Natural killer cell treated with Interleukin-12 subunit alpha and Interleukin-12 subunit beta and Interleukin-15 and Interleukin-18, amount 100 ng/mL, for 72 hours (primary cell): ENCODE measurements at places on chromosomes 6 and 20. TPM values are rescaled to one million over a fixed set of nuclear protein-coding genes. Genes with fewer than 3 reads are reported as not detected.

DNA sequence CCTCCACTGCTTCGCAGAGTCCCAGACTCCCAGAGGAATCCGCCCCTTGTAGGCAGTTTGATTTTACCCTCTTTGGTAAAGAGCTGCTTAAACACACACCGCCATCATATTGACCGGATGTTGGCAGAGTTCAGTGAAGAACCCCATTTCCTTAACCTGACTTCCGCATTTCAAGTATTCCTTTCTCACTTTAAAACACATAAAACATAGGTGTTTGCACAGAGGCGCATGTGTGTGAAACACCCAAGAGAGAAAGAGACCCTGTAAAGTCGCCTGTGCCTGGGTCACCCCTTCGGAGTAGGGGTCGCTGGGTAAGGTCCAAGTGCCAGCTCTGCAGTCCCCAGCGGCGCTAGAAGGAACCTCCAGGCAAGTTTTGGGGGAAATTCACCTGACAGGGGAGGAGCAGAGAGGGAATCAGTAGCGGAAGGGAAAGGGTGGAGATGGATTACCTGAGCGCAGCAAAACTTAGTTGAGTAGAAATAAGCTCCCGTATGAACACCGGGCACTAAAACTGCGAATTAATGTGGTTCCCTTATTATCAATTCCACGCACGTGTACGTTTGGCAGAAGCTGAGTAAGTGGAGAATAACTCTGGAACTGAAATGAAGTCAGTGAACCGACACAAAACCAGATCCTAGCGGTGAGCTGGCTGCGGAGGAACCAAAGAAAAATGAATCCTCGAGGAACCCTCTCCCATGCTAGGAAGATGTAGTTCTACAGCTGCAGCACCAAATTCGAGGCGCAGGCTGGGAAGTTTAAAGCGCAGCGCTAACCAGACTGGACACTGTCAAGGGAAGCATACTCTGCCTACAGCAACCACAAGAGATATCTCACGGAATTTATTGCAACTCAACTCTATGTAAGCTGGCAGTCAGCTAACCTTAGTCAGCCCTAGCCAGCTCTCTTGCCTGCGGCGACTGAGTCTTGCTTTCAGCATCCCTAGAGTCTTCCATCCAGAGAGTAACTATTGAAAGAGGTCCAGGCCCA, 3.5 kb upstream of the HTR1B start:
- peaks cover 24% of the 10 kb centered on the region for H3K36me3 ChIP-seq
- no peak overlapping the region for H3K27ac ChIP-seq
- H3K4me3 ChIP-seq: peak overlapping the region; percentile 82
- peaks cover 18% of the 10 kb centered on the region for H3K4me1 ChIP-seq
- H3K27me3 ChIP-seq: peaks cover 40% of the 10 kb centered on the region
- no peak for DNase-seq

DNA sequence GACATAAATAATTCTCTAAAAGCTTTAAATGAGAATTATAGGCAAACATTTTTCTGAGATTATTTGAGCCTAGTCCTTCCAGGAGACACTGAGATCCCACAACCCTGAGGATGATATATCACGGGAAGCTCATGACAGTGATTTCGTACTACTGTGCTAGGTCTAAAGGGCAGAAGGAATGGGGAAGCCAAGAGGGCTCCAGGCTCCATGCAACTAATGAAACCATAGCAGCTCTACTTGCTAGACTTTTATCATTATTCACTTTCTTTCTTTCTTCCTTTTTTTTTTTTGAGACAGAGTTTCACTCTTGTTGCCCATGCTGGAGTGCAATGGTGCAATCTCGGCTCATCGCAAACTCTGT, 57.3 kb upstream of the SGK1 start:
- H3K27me3 ChIP-seq: peaks cover 4% of the 10 kb centered on the region
- H3K36me3 ChIP-seq: no peaks in the 10 kb centered on the region
- H3K27ac ChIP-seq: no peak overlapping the region
- no peak for DNase-seq
- H3K4me1 ChIP-seq: peaks cover 5% of the 10 kb centered on the region
- H3K4me3 ChIP-seq: no peak overlapping the region

GRCh38 chr6:34587325-34587724, 31.2 kb upstream of the SPDEF start:
- H3K36me3 ChIP-seq: no peaks in the 10 kb centered on the region
- no peaks in the 10 kb centered on the region for H3K27me3 ChIP-seq
- H3K4me1 ChIP-seq: peaks cover 32% of the 10 kb centered on the region

- no peak overlapping the region for H3K27ac ChIP-seq
- H3K4me1 ChIP-seq: peaks cover 19% of the 10 kb centered on the region
- H3K36me3 ChIP-seq: no peaks in the 10 kb centered on the region
- H3K4me3 ChIP-seq: no peak overlapping the region
These were observed 172.2 kb downstream of the PLCB1 start for GRCh38 chr20:8304124-8304816.

DNA sequence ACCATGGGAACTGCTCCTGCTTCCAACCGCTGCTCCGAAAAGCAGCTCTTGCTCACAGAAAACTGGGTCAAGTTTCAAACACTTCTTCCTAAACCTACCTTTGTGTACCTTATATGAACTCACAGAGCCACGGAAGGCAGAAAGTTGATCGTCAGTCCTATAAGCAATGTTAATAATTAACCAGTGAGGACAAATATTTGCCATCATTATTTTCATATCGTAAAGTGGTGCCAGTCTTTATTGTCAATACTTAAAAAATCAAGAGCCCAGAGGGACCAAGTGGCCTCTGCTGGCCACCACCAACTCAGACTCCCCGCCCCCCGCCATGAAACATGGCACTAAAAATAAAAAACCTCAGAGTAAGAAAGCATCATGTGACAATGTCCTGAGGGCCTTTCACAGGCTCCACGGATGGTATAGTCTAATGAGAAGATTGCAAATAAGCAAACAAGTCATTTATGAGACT, 9.1 kb upstream of the PBOV1 start:
- H3K27ac ChIP-seq: no peak overlapping the region
- H3K4me3 ChIP-seq: no peak overlapping the region
- no peak for DNase-seq
- peaks cover 26% of the 10 kb centered on the region for H3K27me3 ChIP-seq
- no peaks in the 10 kb centered on the region for H3K36me3 ChIP-seq

GRCh38 chr6:35587167-35587566, 74.5 kb upstream of the TULP1 start:
- H3K27ac ChIP-seq: no peak overlapping the region
- DNase-seq: no peak
- no peaks in the 10 kb centered on the region for H3K36me3 ChIP-seq
- H3K4me1 ChIP-seq: no peaks in the 10 kb centered on the region
- no peaks in the 10 kb centered on the region for H3K27me3 ChIP-seq

- peaks cover 4% of the 10 kb centered on the region for H3K4me1 ChIP-seq
- H3K27ac ChIP-seq: no peak overlapping the region
- no peak overlapping the region for H3K4me3 ChIP-seq
- H3K36me3 ChIP-seq: no peaks in the 10 kb centered on the region
- H3K27me3 ChIP-seq: no peaks in the 10 kb centered on the region
These were observed 34.8 kb downstream of the NR2E1 start for GRCh38 chr6:108200631-108201030.

- H3K36me3 ChIP-seq: peaks cover 53% of the 10 kb centered on the region
- peak overlapping the region; percentile 95 for H3K4me3 ChIP-seq
- H3K27me3 ChIP-seq: no peaks in the 10 kb centered on the region
- peak overlapping the region; percentile 94 for H3K27ac ChIP-seq
- H3K4me1 ChIP-seq: peaks cover 62% of the 10 kb centered on the region
These were observed 844 bp downstream of the TAGAP start for GRCh38 chr6:159043947-159044346.

DNA sequence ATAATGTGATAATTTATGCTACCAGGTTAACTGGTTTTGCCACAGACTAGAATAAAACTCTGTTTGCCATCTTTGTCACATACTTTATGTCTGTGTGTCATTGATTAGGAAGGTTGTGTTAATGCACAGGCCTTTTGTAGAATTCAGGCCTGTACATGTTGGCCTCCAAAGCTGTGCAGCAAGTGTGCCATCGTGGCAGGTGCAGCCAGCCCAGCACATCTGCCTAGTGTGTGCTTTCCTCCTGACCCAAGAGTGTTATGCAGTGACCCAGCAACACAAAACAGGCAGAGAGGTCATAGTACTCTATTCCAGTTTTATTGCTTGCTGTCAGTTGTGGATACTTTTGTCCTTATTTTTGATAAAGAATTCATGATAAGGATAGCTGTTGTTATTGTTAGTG, 3.7 kb downstream of the MAP3K4 start:
- no peak overlapping the region for H3K27ac ChIP-seq
- DNase-seq: no peak
- H3K4me3 ChIP-seq: no peak overlapping the region
- no peaks in the 10 kb centered on the region for H3K27me3 ChIP-seq
- H3K36me3 ChIP-seq: peaks cover 9% of the 10 kb centered on the region

DNA sequence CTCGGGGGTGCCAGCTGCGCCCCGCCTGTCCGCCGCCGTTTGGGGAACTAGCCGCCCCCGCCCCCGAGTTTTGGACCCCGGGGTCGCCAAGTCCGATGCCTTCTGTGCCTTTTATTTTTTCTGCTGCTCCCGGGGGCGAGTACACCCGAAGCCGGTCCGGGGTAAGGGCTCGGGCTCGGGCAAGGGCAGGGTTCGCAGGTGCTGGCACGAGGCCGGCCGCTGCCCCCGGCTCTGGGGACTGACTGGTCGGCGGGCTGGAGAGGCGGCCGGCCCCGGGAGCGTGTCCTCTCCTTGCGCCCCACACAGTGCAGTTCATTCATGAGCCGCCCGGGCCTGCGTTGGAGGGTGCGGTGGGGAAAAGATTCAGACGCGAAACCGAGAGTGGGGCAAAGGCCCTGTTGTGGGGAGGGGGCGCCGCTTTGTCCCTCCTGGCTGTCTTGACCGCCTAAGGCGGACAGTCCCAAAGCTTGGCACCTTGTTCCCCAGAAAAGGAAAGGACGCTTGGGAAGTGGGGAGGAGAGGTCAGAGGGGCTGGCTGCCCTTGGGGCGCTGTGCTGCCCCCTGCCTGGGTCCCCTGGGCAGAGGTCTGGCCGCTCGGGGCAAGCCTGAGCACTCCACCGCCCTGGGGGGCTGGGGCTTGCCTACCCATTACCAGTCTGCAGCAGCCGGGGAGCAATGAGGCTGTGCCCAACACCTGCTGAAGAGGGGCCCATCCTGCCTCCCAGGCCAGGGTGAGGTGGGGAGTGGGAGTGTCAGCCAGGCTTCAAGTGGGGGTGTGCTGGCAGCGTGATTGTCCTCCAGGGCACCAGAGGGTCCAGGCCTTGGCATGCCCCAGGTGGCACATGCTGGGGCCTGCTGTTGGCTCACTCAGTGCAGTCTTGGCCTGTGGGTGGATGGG, 915 bp downstream of the TMEM63B start:
- DNase-seq: no peak
- H3K36me3 ChIP-seq: peaks cover 6% of the 10 kb centered on the region
- no peaks in the 10 kb centered on the region for H3K27me3 ChIP-seq
- peak overlapping the region; percentile 89 for H3K4me3 ChIP-seq
- peak overlapping the region; percentile 48 for H3K27ac ChIP-seq

DNA sequence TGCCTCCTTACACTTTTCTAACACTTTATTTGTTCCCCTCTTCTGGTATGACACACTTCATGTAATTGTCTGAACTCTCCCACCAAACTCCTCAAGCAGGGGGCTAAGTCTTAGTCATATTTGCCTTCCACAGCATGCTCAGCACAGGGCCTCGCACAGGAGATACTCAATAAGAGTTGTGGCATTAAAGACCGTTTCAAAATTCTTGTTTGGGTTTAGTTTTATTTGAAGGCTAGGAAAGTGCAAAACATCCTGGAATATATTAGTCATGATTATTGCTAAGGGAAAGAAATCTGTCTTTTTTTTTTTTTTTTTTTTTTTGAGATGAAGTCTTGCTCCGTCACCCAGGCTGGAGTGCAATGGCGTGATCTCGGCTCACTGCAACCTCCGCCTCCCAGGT, 137.6 kb upstream of the ECI2 start:
- no peak for DNase-seq
- H3K4me3 ChIP-seq: no peak overlapping the region
- no peaks in the 10 kb centered on the region for H3K36me3 ChIP-seq
- H3K27ac ChIP-seq: no peak overlapping the region

GRCh38 chr6:154868143-154868594, 126.9 kb upstream of the TIAM2 start:
- peaks cover 5% of the 10 kb centered on the region for H3K4me1 ChIP-seq
- DNase-seq: no peak
- H3K4me3 ChIP-seq: no peak overlapping the region
- H3K27me3 ChIP-seq: no peaks in the 10 kb centered on the region
- H3K36me3 ChIP-seq: no peaks in the 10 kb centered on the region

- H3K4me3 ChIP-seq: no peak overlapping the region
- DNase-seq: no peak
- H3K27me3 ChIP-seq: no peaks in the 10 kb centered on the region
- no peaks in the 10 kb centered on the region for H3K4me1 ChIP-seq
These were observed 30.8 kb downstream of the KDM1B start for GRCh38 chr6:18186033-18186432.

DNA sequence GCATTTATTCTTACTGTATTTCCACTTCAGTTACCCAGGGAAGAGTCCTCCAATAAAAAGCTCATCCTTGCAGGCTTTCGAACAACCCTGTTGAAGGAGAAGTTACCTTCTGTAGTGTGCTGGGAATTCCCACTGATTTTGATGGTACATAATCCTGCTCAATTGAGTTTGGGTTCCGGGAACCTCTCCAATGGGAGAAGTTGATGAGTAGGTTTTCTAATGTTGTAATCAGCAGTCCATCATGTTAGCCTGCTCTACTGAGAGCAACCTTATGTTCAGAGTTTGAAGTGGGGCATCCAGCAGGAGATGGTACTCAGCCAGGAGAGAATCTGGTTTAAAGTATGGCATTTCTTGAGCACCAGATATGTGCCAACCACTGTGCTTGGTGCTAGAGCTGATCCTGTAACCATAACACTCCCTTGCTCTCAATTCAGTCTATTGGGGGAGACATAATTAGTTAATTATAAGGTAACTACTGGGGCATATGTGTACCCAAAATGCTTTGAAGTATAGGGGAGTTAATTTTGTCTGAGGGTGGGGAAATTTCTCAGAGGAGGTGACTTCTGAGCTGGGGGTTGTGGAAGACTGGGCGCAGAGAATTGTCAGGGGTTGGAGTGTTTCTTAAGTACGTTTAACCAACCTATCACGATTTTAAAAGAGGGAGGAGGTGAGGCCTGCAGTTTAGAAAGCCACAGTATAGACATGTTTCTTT, 2.1 kb downstream of the TOP1 start:
- peak overlapping the region; percentile 99 for H3K4me3 ChIP-seq
- peaks cover 19% of the 10 kb centered on the region for H3K36me3 ChIP-seq
- H3K4me1 ChIP-seq: peaks cover 69% of the 10 kb centered on the region
- DNase-seq: no peak

- H3K4me3 ChIP-seq: no peak overlapping the region
- no peaks in the 10 kb centered on the region for H3K36me3 ChIP-seq
- H3K4me1 ChIP-seq: no peaks in the 10 kb centered on the region
- H3K27me3 ChIP-seq: peaks cover 13% of the 10 kb centered on the region
- H3K27ac ChIP-seq: no peak overlapping the region
These were observed 69.7 kb downstream of the ECT2L start for GRCh38 chr6:138865480-138866109.

The RANBP9 gene
- 49.2 TPM for total RNA-seq

The HCRTR2 gene
- total RNA-seq: not detected

The PACSIN1 gene
- 0.19 TPM for total RNA-seq

The MOCS1 gene
- total RNA-seq: 2.1 TPM

The ZNF512B gene
- total RNA-seq: 13.8 TPM

The RPS18 gene
- 1,431 TPM for total RNA-seq
